Stimulated activated CD8-positive, alpha-beta memory T cell treated with anti-CD3 and anti-CD28 coated beads, Interleukin-2, amount 100 ng/mL, for 1 hour (primary cell): ENCODE measurements at places on chromosomes 13 and 19.

GRCh38 chr19:33064458-33064791 lies 263 bp downstream of the RHPN2 start:
- DNase-seq, result no peak

DNA sequence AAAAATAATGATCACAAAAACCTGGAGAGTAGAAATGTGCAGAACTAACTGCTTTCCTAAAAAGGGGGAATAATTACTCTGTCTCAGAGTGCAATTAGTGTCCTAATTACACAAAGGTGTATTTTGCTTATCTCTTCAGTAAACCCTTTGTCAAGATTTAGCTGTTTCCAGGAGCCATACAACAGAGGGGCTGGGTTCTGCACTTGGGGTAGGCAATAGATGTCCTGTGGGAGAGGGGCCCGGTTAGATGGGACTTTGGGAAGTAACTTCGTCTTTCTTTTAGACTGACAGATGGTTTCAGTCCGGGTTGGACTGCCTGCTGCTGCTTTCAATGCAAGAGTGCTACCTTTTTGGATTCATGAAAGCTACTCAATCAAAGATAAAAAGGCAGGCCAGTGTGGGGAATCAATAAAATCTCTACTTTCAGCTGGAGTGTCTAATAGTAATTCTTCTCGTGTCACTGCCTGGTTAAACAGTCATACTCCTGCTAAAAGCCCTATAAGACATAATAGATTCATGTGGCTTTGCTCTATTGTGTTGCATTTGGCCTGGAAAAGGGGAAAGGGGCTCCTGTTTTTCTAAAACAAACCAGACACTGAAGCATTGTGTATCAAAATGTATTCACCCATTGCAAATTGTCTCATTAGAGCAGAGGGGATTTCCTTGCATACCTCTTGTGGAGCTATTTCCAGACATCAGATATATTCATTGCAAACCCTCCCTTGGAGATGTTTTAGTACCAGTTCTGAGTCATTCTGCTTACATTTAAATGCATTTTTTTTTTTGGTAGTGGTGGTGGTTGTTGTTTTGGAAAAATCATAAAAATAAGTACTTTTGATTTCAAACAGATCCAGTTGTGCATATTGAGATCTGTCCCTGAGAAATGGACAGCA lies 83.3 kb upstream of the PCDH8 start:
- no peak for DNase-seq

- no peak for DNase-seq
Observed at GRCh38 chr13:109028624-109029023, 399.2 kb downstream of the MYO16 start.

DNA sequence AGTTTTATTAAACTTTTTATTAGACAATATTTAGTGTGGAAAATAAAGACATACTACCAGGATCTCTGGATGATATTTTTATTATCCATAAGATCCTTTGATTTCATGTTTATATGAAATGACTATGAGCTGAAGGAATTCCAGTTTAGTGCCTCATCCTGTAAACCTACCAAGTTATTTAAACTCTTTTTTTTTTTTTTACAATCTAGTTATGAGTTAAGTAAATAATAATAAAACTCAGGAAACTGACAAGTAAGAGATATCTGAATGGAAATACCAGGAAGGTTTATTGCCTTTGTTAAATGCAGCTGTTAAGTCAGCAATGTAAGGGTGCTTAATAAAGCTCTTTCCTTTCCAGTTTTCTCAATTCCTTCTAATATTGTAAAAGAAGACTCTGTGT lies 53.9 kb downstream of the RXFP2 start:
- no peak for DNase-seq

- DNase-seq, result no peak
Observed at GRCh38 chr13:113729187-113730019, 29.6 kb upstream of the TMEM255B start.

DNA sequence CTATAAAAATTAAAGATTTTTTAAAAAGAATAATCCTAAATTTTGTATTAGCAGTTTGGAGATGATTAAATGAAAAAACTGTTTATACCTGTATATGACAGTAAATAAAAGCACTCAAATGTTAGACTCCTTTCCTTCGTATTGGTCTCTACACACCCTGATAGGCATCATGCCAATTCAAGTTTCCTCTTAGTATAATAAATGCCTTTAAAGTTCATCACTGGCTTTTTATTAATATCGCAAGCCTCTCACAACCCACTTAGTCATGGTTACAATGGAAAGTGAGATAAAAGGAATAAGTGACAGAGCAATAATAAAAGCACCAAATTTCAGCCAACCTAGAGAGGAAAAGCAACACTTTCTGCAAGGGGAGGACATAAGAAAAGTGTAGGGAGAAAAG lies 102.2 kb downstream of the PIBF1 start:
- DNase-seq, result no peak

DNA sequence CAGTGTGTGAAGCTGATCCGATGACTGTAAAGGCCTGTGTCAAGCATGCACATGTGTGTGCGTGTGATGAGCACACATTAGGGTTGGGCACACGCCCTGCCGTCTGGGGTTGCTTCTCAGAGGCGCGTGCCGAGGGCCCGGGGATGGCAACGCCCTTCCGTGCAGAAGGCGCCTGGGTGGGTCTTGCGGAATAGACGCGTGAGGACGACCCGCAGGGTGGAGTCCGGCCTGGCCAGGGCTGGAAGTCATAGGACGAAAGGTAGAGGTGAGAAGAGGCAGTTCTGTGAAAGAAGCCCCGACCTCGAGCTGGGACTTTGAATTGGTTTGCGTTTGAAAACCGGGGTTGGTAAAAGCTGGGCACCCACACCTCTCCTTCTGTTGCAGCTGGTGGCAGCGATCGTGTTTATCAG lies 35.7 kb downstream of the TMEM255B start:
- DNase-seq, result no peak
